SJSA1 (cell line): ENCODE measurements at places on chromosomes 5 and 9.

GRCh38 chr9:17802249-17802857, 223.5 kb downstream of the SH3GL2 start:
- no peaks in the 10 kb centered on the region for H3K36me3 ChIP-seq

- no peak overlapping the region for H3K4me3 ChIP-seq
- no peaks in the 10 kb centered on the region for H3K36me3 ChIP-seq
- H3K27ac ChIP-seq = no peak overlapping the region
Measured at GRCh38 chr9:83060556-83060955, 2.4 kb downstream of the RASEF start.

DNA sequence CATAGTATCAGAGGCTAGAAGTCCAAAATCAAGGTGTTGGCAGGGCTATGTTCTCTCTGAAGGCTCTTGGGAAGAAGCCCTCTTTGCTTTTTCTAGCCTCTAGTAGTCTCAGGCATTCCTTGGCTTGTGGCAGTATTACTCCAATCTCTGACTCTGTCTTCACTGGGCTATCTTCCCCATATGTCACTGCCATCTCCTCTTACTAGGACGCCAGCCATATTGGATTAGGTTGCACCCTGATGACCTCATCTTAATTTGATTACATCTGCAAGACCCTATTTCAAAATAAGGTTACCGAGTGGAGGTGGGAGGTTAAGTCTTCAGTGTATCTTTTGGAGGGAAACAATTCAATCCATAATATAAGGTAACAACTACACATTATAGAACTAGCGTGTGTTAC, 21.3 kb upstream of the EBF1 start:
- no peak overlapping the region for H3K27ac ChIP-seq
- peaks cover 5% of the 10 kb centered on the region for H3K4me1 ChIP-seq
- H3K36me3 ChIP-seq = no peaks in the 10 kb centered on the region
- no peak overlapping the region for H3K4me3 ChIP-seq
- H3K27me3 ChIP-seq = no peaks in the 10 kb centered on the region

DNA sequence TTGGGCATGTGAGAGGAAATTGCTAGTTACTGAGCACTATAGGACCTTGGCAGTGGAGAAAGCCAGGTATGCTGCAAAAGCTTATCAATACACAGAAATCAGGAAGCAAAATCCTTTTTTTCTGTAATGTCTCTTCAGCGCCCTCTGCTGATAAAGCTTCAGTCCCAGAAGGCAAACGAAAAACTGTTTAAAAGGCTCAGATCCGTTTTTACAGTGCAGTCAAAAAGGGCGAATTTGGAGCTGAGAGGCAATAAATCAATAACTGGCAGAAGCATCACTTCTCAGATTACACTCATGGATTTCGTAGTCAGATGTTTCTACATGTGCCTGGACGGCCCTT, 1.1 kb upstream of the MAN2A1 start:
- H3K36me3 ChIP-seq = peaks cover 9% of the 10 kb centered on the region; the same call in 1 of the 2 replicates
- no peak for DNase-seq
- peak overlapping the region; percentile 75 for H3K27ac ChIP-seq
- peaks cover 19% of the 10 kb centered on the region for H3K4me1 ChIP-seq
- H3K27me3 ChIP-seq = no peaks in the 10 kb centered on the region

DNA sequence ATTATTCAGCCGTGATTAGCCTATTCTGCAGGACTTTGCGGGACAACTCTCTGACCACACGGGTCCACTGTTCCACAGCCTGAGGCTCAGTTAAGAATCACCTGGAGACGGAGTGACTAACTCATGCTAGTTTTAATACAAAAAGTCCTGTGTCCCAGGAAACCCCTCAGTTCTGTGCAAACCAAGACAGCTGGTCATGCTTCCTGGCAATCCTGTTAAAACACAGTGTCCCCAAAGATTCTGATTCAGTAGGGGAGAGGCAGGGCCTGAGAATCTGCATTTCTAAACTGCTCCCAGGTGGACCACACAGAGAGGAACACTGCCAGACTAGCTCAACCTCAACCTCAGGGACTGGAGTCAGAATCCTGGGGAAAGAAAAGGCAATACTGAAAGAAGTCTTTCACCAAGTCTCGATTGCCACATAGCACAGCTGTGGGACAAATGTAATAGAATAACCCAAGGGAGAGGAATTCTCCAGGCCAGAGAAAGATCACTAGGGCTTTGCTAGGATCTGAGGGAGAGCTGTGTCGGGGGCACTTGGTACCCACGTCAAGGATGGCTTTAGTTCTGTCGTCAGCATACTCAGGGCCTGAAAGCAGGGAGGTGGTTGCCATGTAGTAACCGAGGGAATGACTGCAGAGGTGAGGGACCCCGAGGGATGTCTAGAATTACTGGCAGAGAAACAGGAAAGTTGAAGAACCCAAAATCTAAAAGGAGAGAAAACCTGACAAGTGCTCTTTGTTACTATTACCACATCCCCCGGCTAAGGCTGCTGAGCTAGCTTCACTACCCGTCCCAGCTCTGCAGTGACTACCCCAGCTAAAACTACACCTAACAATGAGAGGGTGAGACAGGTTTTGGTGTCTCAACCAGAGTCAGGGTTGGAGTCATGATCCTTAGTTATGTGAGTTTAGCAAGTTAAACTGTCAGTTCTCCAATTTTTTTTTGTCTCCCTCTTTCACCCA, 8.6 kb downstream of the SUSD1 start:
- peaks cover 3% of the 10 kb centered on the region; the same call in 1 of the 2 replicates for H3K36me3 ChIP-seq
- DNase-seq = peak; percentile 54
- H3K4me3 ChIP-seq = no peak overlapping the region
- 0 out of 2 replicates have a peak overlapping the region, but pooled peaks have one; percentile 1 for H3K27ac ChIP-seq

DNA sequence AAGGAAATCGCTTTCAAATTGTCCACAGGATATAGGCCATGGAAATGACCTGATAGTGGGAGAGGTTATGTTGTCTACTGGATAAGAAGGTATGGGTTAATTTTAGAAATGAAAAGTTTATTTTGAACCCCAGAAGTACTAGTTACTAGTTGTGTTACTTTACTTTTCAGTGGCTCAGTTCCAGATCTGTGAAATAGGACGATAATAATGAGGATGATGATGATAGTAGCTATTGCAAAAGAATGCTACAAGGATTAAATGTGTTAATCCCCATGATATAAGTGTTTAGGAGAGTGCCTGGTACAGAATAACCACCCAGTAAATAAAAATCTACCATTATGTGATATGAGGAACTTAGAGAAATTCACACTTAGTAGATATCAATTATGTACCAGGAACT, 120.8 kb downstream of the PDE4D start:
- peaks cover 2% of the 10 kb centered on the region; the same call in 1 of the 2 replicates for H3K27me3 ChIP-seq
- H3K27ac ChIP-seq = no peak overlapping the region
- H3K36me3 ChIP-seq = no peaks in the 10 kb centered on the region
- no peak for DNase-seq

DNA sequence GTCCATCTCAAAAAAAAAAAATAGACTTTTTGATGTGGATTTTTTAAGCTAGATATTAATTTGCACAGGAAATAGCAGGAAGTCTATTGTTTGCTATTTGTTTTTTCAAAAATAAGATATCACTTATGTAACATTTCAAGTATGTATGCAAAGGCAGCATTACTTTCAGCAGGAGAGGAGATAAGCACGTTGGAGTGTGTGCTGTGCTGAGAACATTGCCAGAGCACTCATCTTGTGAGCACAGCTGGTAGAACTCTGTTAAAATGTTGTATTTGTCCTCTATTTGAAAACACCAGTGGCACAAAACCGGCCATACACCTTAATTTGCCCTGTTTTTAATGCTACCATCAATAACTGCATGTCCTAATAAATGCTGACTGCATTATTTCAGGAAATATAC, 1061.9 kb upstream of the CDH18 start:
- no peaks in the 10 kb centered on the region for H3K27me3 ChIP-seq
- no peaks in the 10 kb centered on the region for H3K36me3 ChIP-seq
- no peak overlapping the region for H3K27ac ChIP-seq
- H3K4me3 ChIP-seq = no peak overlapping the region
- H3K4me1 ChIP-seq = no peaks in the 10 kb centered on the region
- no peak for DNase-seq

- H3K27me3 ChIP-seq = no peaks in the 10 kb centered on the region
- DNase-seq = no peak
- peak overlapping the region; percentile 67 for H3K4me3 ChIP-seq
Measured at GRCh38 chr5:172959824-172960799, 888 bp downstream of the RPL26L1 start.

GRCh38 chr5:77550406-77550805, 58.3 kb upstream of the WDR41 start:
- no peak overlapping the region for H3K4me3 ChIP-seq
- no peaks in the 10 kb centered on the region for H3K27me3 ChIP-seq
- DNase-seq = no peak
- H3K4me1 ChIP-seq = no peaks in the 10 kb centered on the region

GRCh38 chr5:98608052-98608451, 165.4 kb upstream of the RGMB start:
- no peak for DNase-seq
- H3K4me1 ChIP-seq = peaks cover 11% of the 10 kb centered on the region
- no peaks in the 10 kb centered on the region for H3K36me3 ChIP-seq
- H3K27me3 ChIP-seq = no peaks in the 10 kb centered on the region
- H3K4me3 ChIP-seq = no peak overlapping the region
